ENCODE measurements at places on chromosomes 12 and 14.

DNA sequence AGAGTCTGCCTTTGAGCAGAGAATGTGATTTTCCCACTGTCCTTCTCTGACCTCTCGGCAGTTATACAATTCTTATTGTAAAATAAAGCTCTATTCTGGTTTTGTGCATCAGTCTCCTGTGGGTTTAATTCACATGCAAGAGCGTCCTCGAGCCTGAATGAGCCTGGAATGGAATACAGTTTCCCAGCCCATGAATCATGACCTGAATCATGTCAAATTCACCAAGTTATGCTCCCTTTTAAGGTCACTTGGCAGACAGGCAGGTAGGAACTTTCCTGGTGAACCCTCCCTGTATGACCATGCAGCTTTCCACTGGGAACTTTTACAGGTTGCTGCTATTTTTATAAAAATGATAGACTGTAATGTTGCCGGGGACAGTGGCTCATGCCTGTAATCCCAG, 41.7 kb downstream of the BICD1 start:
- DNase-seq = no peak

- DNase-seq = no peak
Observed at GRCh38 chr12:103279444-103279843, 216.3 kb downstream of the C12orf42 start.

- DNase-seq = no peak
Observed at GRCh38 chr14:102784892-102785594, 7.8 kb downstream of the TRAF3 start.

DNA sequence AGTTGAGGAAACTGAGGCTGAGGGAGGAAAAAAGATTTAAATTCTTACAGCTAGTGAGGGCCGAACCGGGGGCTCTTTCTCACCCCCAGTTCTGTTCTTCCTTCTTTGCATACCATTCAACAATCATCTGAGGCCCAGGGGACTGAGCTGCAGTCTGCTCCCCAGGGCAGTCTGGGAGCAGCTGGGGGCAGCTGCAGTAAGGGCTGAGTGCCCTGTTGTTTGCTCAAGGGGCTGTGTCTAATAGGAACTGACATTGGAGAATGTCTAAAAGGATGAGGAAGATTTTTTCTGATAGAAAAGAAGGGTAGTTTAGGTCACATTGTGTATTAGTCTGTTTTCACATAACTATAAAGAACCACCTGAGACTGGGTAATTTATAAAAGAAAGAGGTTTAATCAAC, 42.2 kb downstream of the SLC17A8 start:
- no peak for DNase-seq

DNA sequence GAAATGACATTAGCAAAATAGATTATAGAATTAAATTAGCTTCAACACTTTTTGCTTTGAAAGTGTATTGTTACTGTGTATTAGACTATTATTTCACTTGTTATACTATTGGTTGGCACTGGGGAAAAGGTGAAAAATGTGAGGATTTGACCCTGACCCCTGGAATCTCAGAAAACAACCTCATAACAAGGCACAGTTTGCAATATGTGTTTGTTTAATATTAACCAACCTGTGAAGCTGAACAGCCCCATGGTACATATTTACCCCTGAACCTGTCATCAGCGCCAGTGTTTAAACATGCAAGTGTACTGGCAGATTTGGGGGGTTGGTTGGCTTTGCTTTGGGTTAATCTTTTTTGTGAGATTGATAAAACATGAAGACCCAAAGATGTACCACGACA, 11.7 kb downstream of the SLC38A4 start:
- no peak for DNase-seq

- peak; percentile 60 for DNase-seq
Observed at GRCh38 chr14:75542588-75543091, 20.4 kb downstream of the BATF start.

- no peak for DNase-seq
Observed at GRCh38 chr12:19036673-19037357, 92.7 kb upstream of the PLEKHA5 start.

DNA sequence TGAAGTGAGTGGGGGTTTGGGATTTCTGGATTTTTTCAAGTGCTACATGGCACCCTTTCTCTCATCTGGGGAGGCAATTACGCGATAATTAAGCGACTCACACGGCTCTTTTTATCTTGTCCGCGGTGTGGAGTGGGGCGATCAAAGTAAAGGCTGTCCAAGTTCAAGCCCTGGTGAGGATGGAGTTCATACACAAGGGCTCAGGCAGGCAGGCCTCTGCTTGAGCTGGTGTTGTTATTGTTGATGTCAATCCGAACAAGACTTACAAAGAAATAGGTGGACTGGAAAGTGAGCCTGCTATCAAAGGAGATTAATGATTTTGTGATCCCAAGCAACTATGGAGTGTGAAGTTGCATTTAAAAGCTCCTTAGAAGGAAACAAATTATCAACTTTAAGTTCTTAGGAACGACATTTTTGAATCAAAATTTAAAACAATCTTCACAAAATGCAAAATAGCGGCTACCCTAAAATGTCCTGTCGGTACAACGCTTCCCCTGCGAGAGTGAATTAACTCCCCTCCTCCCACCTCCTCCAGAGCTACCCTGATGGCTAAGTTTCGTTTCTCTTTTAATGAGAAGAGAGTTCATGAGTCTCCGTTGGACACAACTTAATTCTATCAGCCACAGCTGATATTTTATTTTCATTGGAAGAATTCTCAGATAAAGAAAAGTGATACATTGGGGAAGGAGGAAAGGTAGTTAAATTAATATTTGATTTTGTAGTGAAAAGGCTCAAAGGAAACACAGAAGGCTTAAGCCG, 5.9 kb downstream of the FOXA1 start:
- no peak for DNase-seq

- DNase-seq = no peak
Observed at GRCh38 chr12:40566271-40566670, 126.0 kb upstream of the CNTN1 start.

DNA sequence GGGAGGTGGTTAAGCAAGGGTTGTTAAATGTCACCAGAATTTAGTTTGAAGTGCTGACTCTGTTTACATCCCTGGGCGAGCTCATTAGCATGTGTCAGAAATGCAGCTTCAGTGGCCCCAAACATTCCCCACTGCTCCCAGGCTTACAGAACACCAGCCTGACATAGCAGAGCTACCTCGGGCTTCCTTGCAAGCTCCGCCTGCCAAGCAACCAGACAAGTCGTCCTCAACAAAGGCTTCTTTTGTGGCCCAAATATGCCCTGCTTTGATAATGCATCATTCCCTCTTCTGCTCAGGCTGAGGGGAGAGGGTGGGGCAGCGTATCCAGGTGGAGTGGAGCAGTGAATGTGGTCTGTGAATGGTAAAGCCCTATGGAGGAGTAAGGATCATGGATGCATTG, 28.0 kb downstream of the ERH start:
- no peak for DNase-seq

DNA sequence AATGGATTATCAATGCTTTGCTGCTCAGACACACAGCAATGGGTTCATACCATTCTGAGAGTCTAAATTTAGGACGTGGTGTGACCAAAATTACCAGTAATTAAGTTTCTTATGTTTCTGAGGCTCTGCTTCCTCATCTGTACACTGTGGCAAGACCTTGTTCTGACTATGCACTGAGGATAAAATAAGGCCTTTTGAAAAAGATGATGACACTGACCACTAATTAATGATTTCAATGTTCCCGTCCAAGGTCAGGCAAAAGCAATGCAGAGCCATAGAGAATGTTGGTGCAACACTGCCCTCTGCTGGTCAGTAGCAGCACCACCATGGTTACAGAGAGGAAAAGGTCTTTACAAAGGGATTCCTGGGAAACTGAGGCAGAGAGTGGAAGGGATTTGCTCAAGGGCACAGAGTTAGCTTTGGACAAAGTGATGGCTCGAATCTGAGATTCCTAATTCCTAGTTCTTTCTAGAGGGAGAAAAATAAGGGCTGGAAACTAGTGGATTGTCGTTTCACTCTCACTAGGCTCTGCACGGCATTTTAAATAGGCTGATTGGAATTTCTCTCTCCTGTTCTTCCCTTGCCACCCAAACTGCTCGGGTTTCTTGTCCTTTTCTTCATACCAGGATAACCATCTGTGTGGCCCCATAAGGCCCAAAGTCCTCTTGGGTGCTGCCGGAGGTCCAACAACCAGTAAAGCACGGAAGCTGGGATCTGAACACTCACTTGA, 22.3 kb upstream of the P2RX7 start:
- peak; percentile 55 for DNase-seq

DNA sequence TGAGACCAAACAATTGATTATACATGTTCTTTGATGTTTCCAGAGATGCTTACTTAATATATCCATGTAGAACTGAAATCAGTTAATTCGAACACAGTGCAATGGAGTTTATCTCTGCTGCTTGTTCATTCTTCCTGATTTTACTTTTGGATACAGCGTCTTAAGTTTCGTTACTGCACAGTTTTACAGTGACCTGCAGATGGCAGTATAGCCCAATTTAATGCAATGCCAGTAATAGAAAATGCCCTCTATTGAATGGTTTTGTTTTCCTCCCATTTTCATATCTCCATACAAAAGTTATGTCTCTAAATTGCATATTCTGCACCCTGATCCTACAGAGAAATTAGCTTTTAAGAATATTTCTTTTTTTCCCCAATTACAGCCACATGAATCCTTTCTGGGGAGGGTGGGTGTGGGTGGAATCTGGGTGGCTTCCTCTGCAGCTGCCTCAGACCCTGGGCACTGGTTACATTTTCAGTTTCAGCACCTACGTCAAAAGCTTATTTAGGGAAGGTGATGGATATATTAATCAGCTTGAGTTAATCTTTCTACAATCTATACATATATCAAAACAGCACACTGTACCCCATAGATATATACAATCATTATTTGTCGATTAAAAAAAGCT, 101.1 kb upstream of the DCD start:
- peak; percentile 13 for DNase-seq

GRCh38 chr14:75884198-75884611, 97.6 kb downstream of the TGFB3 start:
- no peak for DNase-seq

GRCh38 chr12:41174602-41175001, 13.5 kb upstream of the PDZRN4 start:
- DNase-seq = no peak

All from activated T-cell treated with anti-CD3 and anti-CD28 coated beads for 1 hour (primary cell).